Osteoblast (primary cell): ENCODE measurements at places on chromosomes 7 and 10.

DNA sequence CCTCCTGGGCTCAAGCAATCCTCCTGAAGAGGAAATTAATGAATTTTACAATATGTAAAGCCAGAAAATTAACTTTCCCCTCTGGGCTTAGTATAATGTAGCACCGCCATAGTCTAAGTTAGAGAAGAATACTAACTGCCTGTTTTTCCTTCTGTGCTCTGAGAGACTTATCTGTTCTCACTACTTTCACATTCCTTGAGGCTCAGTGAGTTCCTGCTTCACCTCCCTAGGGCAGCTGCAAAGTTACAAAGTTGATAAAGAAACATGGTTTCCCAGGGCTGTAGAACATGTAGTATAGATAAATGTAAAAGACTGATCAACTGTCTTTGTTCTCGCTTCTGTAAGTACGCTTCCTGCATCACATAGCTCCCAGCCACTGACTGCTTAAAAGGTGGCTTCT, 16.0 kb upstream of the OLAH start:
- H3K4me1 ChIP-seq: no peaks in the 10 kb centered on the region
- no peak overlapping the region for H3K4me3 ChIP-seq
- no peaks in the 10 kb centered on the region for H3K36me3 ChIP-seq
- DNase-seq: peak; percentile 9

- peak; percentile 75 for DNase-seq
- peak overlapping the region; percentile 89 for H3K27ac ChIP-seq
- H3K36me3 ChIP-seq: peaks cover 10% of the 10 kb centered on the region
- peaks cover 36% of the 10 kb centered on the region for H3K4me1 ChIP-seq
- H3K27me3 ChIP-seq: no peaks in the 10 kb centered on the region
These were observed 33.9 kb downstream of the MALSU1 start for GRCh38 chr7:23332910-23333612.

GRCh38 chr10:75652146-75652740, 220.8 kb downstream of the LRMDA start:
- H3K27me3 ChIP-seq: peaks cover 8% of the 10 kb centered on the region
- DNase-seq: no peak
- no peak overlapping the region for H3K4me3 ChIP-seq
- H3K36me3 ChIP-seq: no peaks in the 10 kb centered on the region
- H3K27ac ChIP-seq: no peak overlapping the region
- peaks cover 21% of the 10 kb centered on the region for H3K4me1 ChIP-seq

- H3K4me3 ChIP-seq: no peak overlapping the region
- DNase-seq: no peak
- peaks cover 23% of the 10 kb centered on the region for H3K27me3 ChIP-seq
- no peaks in the 10 kb centered on the region for H3K4me1 ChIP-seq
- no peaks in the 10 kb centered on the region for H3K36me3 ChIP-seq
These were observed 6.7 kb downstream of the DDC start for GRCh38 chr7:50558294-50559053.
